ENCODE measurements at places on chromosomes 16 and 17. TPM values are rescaled to one million over a fixed set of nuclear protein-coding genes. Genes with fewer than 3 reads are reported as not detected.

- DNase-seq, result no peak
Observed at GRCh38 chr16:58960484-58960883, 226.4 kb upstream of the GOT2 start.

DNA sequence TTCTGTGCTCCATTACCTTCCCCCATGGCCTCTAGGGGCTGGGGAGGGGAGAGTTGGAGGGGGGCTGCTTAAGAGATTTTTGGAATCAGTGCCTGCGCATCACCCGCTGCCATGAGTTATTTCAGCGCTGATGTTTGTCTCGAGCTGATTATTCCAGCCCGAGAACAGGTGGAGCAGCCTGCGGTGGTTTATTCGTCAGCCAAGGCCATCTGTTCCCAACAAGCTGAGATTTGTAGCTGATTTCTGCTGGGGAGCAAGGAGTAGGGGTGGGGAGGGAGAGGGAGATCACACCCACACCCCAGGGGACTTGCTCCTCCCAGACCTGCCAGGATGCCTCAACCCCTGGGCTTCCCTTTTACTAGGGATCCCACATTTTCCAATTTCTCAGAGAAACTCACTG, 23.1 kb downstream of the PIPOX start:
- no peak for DNase-seq

HS3ST3B1 gene
- total RNA-seq, result 41.9 TPM

DNA sequence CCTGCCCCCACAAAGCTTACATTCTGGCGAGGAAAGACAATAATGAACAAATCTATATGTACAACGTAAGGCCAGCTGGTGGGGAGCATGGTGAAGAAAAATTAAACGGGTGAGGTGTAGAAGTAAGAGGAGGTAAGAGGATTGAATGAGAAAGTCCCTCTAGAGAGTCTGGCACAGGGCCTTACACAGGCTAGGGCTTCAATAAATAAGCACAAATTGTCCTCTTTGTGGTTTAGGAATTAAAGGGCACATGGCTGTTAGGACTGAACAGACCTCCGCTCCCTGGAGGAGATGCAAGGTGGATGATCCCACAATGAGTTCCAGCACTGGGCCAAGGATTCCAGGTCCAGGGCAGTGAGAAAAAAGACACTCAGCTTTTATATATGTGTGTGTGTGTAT, 43.1 kb upstream of the HAPSTR1 start:
- peak; percentile 55 for DNase-seq

- DNase-seq, result no peak
Observed at GRCh38 chr16:14961405-14962186, 13.2 kb upstream of the PDXDC1 start.

DNA sequence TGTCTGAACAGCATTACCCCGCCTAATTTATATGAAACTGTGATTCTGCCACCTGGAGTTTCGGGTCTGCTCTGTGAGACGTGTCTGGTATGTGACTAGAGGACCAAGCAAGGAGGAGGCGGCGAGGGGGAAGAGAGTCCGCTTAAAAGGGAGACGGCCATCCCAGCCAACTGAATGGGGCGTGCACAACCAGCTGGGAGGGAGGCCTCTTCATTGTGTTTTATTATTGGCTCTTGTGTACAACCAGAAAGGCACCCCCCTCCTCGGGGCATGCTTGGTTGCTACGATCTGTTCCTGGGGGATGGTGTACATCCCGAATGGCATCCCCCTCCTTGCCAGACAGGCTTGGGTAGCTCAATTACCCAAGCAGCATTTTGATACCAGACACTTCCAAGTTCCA, 384.5 kb upstream of the SALL1 start:
- no peak for DNase-seq

SCARF1 gene
- not detected for total RNA-seq

CACNG5 gene
- total RNA-seq, result not detected

DPEP3 gene
- total RNA-seq, result not detected

DNA sequence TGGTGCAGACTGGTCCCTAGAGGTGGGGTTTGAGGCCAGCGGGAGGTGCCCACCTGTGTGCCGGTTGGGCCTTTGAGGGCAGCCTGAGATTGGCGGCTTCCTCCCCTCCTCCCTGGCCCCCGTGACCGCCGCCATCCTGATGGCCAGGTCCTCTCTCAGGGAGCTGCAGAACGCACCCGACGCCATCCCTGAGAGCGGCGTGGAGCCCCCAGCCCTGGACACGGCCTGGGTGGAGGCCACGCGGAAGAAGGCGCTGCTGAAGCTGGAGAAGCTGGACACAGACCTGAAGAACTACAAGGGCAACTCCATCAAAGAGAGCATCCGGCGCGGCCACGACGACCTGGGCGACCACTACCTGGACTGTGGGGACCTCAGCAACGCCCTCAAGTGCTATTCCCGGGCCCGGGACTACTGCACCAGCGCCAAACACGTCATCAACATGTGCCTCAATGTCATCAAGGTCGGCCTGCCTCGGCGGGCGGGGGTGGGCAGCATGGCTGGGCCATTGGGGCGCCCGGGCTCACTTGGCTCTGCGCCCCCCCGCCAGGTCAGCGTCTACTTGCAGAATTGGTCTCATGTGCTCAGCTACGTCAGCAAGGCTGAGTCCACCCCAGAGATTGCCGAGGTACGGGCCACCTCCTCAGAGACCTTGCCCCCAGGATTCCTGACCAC, 2.8 kb downstream of the GPS1 start:
- DNase-seq, result no peak

ODAD4 gene
- total RNA-seq, result 0.25 TPM

DNA sequence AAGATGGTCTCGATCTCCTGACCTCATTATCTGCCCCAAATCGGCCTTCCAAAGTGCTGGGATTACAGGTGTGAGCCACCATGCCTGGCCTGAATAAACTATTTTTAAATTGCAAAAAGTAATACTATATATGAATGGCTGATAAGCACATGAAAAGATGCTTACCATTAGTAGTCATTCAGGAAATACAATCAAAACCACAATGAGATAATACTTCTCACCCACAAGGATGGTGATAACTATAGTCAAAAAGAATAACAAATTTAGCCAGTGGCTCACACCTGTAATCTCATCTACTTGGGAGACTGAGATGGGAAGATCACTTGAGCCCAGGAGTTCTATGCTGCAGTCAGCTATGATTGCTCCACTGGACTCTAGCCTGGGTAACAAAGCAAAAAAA, 2.4 kb upstream of the TACO1 start:
- DNase-seq, result no peak

DNA sequence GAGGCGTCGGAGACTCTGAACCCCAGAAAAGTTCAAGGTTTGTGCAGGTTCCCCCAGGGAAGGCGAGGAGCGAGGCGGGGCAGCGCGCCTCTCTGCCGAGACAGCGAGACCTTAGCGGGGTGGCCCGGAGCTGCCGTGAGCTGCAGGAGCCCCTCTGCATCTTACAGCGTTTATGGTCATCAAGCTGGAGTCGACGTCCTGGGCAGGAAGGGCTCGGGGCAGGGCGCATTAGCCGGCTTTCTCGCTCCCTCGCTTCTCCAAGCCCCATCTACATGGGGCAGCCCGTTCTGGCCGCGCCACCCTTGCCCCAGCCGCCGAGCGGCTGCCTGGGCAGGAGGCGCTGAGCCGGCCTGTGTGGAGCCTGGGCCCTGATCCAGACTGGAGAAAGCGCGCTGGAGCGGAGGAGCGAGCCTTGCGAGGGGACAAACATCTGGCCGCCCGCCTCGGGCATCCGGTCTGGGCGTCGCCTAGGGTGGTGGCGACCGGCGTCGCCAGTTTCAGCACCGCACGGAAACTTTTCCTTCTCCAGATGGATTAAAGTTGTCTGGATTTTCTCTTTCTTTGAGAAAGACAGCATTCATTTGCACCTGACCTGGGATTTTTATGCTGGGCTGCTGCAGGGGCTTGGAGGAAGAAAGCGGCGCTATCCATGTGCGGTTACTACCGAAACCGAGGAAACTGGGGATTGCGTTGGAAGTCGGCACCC, 750 bp downstream of the TMEM132E start:
- DNase-seq, result peak; percentile 61
